ENCODE measurements at places on chromosomes 16 and 17.

GRCh38 chr17:62826956-62827355, 18.8 kb upstream of the MARCHF10 start:
- no peak for DNase-seq

DNA sequence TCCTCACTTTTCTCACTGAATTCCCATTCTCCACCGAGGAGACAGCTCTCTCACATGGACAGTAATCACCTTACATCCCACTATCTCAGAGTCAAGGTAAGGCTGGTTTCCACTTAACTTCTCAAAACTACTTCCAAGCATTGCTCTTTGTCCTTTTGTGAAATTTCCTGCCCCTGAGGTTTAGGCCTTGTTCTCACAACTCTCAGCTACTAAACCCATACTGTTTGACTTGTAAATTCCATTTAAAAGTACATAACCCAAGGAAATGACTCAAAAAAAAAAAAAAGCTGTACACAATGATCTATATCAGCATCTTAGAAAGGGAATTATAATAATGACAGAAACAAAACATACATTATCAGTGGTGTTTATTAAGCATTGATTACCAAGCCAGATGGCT, 8.8 kb downstream of the CDC27 start:
- no peak for DNase-seq

GRCh38 chr17:44110823-44111633, 12.4 kb downstream of the HDAC5 start:
- DNase-seq, result peak; percentile 81

- DNase-seq, result no peak
Measured at GRCh38 chr17:38451030-38451839, 23.0 kb downstream of the ARHGAP23 start.

DNA sequence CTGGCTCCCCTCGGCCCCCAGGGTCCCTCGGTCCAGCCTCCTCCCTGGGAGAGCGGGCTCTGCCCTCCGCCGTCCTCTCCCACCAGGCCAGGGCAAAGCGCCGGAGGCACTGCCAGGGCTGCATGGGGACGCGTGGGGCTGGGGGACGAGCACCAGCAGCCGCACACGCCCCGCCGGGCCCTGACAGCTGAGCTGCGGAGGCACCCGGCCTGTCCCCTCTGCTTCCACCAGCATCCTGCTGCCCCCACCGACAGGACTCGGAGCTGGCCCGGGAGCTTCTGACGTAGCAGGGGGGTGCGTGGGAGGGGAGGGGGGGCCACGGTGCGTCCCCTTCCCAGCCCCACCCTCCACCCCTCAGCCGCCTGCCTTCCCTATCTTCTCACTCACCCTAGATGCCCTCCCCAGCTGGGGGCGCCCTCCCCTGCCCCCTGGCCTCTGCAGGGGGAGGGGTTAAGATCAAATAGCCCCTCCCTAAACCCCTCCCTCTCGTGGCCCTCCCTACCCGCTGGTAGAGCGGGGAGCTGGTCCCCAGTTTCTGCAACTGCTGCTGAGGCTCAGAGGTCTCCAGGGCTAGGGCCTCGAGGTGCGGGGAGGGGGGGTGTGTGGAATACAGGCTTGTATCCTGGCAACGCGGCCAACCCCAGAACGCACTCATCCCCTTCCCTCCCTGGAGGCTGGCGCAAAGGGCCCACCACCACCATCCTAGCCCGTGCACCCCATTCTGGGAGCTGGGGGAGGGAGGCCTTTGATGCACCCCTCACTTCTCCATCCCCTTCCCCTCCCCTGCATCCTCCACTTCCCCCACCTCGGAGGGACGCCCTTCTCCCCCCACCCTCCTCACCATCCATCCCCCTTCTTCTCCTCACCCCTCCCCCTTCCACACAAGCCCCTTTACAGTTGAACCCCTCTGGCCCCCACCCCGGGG, 1.0 kb downstream of the SRCIN1 start:
- DNase-seq, result no peak

DNA sequence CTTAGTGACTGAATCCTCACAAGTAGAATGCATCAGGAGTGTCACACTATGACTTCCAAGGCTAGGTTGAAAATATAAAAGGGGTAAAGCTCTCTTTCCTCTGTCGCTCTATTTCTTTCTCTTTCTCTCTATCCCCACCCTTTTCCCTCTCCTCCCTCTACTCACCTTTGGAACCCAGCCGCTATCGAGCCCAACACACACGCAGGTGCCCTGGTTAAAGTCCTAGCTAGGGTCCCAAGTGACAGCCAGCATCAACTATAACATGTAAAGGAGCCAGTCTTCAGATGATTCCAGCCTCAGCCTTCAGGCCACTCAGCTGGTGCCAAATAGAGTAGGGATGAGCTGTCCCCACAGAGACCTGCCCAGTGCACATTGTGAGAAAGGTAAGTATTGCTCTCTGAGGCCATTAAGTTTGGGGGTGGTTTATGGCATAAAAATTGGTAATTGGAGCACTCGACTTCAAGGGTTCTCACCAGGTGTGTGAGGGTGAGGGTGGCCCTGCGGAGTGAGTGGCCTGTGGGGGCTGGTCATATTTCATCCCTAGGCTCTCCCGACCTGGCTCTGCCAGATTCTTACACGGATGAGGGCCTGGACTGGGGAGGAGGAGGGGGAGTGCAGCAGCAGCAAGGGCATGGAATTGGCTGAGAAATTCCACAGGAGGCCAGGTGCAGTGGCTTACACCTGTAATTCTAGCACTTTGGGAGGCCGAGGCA, 14.9 kb upstream of the C16orf54 start:
- DNase-seq, result no peak

GRCh38 chr17:802481-802880, 20.3 kb downstream of the MRM3 start:
- DNase-seq, result no peak

- no peak for DNase-seq
Measured at GRCh38 chr17:13197586-13197985, 179.8 kb upstream of the ELAC2 start.

DNA sequence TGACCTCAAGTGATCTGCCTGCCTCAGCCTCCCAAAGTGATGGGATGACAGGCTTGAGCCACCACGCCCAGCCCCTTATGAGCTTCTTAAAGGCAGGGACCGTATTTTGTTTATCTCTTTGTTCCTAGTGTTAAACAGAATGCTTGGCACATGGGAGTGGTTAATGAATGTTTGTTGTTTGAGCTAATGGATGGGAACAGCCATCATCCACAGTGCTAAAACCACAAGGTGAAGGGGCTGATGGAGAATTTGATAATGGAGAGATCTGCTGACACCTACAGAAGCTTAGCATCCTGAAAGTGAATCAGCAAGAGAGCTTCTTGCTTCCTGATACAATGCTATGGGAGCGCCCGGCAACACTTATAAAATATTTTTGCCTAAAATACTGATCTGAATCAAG, 8.6 kb upstream of the CDH1 start:
- no peak for DNase-seq

DNA sequence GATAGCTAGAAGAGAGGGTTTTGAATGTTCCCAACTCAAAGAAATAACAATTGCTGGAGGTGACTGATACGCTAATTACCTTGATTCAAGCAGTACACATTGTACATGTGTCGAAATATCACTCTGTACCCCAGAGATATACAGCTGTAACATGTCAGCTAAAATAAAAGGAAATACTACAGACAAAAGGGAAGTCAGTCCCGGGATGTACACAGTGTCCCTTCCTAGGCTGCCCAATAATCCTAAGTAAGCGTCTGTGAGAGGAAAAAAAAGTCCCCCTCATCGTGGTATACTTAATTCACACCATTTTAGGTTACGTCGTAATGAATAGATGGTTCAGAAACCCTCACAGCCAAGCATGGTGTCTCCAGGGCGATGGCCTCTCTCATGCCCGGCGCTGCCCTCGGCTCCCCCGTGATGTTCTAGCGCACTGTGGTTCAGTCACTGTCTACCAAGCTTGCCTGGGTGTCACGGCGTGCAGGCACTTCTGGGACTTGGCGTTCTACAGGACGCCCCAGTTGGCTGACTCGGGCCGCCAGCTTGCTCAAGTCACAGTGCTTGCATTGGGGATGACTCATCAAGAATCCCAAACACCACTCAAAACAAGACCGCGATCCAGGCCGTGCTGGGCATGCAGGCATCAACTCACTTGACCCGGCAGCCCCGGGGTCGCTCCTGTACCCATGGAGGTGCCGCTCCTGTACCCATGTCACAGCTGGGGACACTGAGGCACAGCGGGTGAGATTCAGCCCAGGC, 27.6 kb downstream of the CCDC40 start:
- DNase-seq, result no peak

DNA sequence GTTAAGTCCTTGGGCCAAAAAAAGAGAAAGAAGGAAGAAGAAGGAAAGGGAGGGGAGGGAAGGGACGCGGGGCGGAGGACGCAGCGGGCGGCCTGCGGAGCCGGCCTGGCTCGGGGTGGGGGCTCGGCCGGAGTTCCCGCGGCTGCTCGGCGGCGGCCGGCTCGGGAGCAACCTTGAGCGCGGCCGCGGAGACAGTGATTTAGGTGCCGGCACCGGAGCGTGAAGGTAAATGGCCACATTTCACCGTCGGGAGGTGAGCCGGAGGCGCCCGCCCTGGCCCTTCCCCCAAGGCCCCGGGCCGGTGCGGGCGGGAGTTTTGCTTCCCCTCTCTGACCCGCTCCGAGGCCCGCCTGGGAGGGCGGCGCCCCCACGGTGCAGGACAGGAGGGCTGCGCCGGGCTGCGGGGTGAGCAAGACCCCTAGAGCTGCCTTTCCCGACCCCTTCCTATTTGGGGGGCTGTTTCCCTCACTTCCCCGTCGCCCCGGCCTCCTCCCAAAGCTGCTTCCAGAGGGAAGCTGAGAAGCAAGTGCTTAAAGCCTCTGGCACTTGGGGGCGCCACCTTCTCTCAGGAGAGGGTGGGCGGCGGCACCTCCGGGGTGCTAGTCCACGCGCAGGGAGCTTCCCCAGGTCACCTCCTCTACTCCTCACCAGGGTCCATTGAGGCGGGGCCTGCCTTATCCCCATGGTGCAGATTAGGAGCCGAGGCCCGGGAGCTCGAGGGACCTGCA, 56.5 kb downstream of the MRM1 start:
- no peak for DNase-seq

DNA sequence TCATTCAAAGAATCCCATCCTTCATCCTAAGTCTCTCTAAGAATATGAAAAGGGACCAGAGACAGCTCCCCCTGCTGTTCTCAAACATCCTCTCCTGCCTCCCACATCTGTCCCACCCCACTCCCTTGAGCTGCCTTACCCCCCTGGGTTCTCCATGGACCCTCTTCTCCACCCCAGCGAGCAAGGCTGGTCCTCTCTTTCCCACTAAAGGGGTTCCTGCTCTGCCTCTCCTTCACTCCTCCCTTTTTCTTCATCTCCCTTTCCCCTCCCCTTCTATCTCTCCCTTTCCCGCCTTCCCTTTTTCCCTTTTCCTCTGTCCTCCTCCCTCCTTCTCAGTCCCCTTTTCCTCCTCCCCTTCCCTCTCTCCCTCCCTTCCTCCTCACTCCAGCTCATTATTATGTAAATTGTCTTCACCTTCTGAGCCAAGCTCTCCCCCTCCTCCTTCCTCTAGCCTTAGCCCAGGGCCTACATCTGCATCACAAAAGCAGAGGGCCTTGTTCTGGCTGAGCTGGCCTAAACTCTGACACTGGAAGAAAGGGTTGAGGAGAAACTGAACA, 90.0 kb downstream of the GNAO1 start:
- no peak for DNase-seq

DNA sequence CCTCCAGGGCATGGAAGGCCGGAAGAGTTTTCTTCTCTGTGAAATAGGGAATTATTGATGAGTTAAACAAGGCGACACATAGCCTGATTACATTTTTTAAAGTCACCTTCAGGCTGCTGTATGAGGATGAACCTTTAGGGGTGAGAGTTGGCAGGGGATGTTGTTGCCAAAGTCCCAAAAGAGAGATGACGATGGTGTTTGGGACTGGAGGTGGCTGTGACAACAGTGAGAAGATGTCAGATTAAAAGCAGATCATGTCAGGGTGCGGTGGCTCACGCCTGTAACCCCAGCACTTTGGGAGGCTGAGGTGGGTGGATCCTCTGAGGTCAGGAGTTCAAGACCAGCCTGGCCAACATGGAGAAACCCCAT, 16.8 kb upstream of the ASGR2 start:
- DNase-seq, result no peak

- DNase-seq, result no peak
Measured at GRCh38 chr17:5123343-5124124, 7.7 kb downstream of the USP6 start.
